ENCODE measurements at places on chromosomes 11 and 22.
A peak's percentile ranks its signal among the peaks of the same experiment; 100 is the strongest.

DNA sequence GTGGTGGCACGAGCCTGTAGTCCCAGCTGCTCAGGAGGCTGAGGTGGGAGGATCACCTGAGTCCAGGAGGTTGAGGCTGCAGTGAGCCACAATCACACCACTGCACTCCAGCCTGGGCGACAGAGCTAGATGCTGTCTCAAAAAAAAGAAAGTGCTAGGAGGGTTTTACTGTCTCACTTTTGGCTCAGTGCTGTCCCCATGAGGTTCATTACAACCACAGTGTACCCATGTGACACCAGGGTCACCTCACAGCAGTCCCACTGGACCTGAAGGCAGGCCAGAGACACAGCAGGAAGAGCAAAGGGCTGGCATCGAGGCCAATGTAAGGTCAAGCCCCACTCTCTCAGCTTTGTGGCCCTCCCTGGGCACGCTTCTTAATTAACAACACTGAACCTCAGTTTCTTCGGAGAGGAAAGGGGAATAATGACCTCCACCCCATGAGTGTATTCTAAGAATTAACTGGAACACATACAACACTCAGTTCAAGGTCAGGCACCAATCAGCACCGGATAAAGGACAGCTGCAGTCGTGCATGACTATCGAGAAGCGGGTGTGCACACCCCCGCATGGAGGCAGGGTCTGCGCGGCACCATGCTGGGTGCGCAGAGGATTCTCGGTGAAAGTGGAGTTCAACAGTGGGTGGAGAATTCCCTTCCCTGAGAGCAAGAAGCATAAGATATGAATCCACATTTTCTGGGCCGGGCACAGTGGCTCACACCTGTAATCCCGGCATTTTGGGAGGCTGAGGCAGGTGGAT, 30.9 kb upstream of the BAIAP2L2 start:
- DNase-seq, result no peak

- DNase-seq, result no peak
Measured at GRCh38 chr11:130839981-130840666, 76.2 kb downstream of the SNX19 start.

GRCh38 chr11:81002374-81002773, 1561.5 kb upstream of the TENM4 start:
- no peak for DNase-seq

- no peak for DNase-seq
Measured at GRCh38 chr11:58494101-58494500, 13.8 kb downstream of the OR5B21 start.

DNA sequence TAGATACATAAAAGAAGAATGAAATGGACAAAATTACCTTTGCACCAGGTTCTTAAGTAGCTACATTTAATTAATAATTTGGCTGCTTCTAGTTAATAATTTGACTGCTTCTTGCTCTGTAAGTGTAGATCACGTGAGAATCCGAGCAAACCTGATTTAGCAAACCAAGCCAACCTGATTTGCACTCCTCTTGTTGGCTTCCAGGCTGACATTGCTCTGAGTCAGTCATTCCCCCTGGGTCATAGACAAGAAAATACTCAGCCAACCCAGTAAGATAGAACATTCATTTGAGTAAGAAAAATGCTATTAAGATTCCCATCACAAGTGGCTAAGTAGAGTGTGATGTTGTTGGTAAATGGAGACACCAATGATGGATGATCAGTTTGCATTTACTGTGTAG, 304.1 kb downstream of the C11orf87 start:
- no peak for DNase-seq

GRCh38 chr11:104905271-104905670, 7.0 kb upstream of the CASP12 start:
- DNase-seq, result no peak

- DNase-seq, result no peak
Measured at GRCh38 chr22:17717708-17718107, 56.6 kb downstream of the BID start.

DNA sequence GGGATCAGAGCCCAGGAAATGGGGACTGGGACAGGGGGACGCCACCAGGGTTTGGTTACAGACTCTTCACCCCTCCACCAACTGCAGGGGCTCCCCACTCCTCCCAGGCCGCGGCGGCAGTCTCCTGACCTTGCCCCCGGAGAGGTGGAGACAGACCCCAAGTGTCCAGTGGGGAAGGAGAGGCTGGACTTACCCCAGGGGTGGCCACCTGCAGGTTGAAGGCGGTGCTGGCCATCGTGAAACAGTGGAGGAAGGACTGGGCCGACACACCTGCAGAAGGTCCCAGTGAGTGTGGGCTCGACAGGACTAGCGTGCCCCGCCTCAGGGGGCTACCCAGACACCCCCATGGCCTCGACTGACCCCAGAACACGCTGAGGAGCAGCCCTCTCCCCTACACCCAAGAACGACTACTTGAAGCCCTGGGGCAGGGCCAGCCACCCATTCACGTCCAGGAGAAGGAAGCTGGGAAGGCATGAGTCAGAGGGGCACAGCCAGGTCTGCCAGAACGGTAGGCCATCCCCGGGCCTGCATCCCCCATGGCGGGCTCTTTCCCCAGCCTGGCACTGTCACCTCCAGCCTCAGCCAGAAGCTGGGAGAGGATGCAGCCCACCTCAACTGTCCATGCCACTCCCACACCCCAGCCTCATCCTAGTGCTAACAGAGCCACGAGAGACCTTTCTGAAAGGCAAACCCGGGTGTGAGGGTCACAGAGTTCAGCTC, 2.3 kb downstream of the GATD1 start:
- no peak for DNase-seq

- no peak for DNase-seq
Measured at GRCh38 chr22:27196606-27197005, 539.2 kb downstream of the MIAT start.

DNA sequence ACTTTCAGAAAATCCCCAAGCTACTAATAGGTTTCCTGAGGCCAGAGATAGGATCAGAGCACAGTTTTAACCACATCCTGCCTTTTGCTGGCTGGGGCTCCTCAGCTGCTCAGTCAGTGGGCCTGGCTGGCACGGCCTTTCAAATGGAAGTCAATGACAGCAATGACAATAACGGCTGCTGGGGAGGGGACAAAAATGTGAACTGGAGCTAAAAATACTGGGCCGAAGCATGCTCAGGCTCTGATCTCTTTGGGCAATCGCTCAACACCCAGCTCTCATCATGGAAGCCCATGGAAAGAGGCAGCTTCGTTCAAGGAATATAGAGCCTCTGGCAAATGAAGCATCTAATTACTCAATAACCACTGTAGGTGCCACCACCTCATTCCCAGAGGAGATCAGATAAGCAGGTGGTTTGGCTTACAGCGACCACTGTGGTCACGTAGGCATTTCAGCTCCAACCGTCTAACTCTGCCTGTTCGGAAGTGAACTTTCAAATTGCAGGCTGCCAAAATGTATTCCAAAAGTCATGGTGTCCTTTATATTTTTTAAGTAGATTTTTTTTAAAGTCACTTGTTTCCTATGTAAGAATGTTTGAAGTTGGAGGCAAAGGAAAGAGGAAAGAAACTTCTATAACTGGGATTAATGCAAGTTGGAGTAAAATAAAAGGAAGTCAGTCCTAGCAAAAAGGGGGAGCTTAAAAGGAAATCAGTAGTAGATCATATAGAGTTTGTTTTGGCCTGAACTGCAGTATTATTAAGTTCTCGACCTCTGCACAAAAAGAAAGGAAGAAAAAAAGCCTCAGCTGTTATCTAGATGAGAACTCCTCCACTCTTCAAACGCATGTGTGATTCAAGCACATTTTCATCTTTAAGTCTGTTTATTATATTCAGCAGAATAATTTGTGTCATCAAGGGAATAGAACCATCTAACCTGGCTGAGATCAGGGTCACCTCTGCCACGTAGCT, 14.1 kb downstream of the WT1 start:
- no peak for DNase-seq

GRCh38 chr11:11309906-11310305, 43.1 kb downstream of the CSNK2A3 start:
- no peak for DNase-seq

DNA sequence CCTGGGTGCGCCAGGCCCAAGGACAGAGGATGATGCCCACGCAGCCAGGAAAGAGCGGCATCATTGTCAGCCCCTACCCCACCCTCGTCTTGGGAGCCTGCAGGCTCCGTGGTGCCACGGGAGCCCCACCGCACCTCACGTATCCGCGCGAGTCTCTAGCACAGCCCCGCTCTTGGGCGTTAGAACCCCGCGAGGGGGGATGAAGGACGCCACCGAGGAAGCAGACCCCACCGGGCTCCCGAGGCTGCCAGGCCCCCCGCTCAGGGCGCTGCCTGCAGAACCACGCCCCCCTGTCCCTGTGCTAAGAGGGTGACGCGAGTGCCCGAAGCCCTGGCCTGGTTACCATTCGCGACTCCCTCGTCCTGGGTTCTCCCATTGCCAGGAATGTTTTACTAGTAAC, 52.3 kb upstream of the MS4A8 start:
- no peak for DNase-seq

DNA sequence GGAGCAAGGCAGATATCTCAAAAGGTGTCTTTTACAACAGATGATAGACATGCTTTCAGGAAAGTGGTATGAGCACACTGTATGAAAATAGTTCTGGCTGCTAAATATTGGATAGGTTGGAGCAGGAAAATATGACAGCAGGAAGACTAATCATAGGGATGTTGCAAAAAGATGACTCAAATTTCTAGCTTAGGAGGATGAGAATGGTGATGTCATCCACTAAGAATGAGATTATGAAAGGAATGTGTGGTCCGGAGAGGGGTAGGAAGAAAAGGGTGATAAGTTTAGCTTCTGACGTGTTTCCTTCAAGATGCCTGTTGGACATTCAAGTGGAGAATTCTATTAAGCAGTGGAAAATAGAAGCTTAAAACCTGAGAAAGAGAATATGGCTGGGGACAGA, 46.4 kb downstream of the RCN1 start:
- DNase-seq, result no peak

GRCh38 chr11:83122766-83123165, 34.2 kb upstream of the PCF11 start:
- no peak for DNase-seq

- no peak for DNase-seq
Measured at GRCh38 chr11:10601837-10602236, 33.4 kb upstream of the LYVE1 start.

GRCh38 chr11:44701276-44701675, 25.5 kb upstream of the TSPAN18 start:
- no peak for DNase-seq

- no peak for DNase-seq
Measured at GRCh38 chr11:69910519-69911309, 91.5 kb upstream of the FGF3 start.

DNA sequence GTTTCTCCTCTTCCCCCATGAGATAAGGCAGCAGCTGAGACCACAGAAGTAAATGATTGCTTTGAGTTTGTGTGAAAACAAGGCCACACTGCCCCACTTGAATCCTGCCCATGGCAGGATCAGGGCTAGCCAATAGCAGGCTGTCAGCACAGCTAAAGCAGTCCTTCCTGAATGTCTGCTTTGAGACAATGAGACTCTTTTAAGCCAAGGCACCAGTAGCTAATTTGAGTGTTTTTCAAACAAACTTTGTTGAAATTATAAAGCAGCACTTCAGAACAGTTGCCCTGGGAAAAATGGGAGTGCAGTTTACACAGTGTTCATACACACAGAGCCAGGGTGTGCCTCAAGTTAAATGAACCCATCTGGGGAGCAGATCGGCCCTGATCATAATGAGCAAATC, 103.5 kb upstream of the OR5AK2 start:
- no peak for DNase-seq

DNA sequence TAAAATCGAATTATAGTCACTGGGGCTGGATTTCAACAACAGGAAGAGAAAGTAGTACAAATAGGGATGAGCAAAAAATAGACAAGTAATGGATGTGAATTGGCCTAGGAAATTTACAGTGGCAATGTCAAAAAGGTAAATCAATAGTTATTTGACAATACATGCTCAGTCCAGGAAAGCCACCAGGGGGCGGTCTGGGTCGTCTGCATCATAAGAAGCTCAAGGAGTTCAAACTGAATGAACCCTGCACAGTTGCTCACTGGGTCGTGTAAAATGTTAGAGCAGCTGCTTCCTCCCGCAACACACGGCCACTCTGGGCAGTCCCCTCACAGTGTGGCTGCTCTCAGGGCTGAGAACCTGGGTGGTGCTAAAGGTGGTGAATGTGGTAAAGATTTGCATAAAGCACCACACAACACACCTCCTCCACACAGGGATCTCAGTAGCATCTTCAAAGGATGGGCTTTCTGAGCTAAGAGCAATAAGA, 85.9 kb downstream of the ZNF280B start:
- DNase-seq, result peak; percentile 56

DNA sequence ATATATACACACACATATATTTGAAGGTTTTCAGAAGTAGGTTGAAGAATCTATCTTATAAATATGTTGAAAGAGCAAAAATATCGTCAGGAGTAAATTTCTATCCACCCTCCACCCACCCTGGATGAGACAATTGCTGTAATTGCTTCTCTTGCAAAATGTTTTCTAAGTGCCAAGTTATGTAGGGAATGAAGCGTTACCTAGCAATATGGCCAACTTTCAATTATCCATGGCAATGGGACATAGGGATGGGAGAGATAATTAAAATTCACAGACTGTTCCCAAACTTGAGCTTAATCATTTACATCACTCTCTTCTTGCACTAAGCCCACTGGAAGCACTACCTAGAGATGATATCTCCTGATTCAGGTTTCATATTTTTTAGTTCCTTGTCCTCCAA, 806.2 kb upstream of the RAG2 start:
- no peak for DNase-seq

- no peak for DNase-seq
Measured at GRCh38 chr11:66557733-66558326, 10.6 kb downstream of the CTSF start.

Measured in activated CD4-positive, alpha-beta T cell treated with anti-CD3 and anti-CD28 coated beads, Interleukin-2, amount 50 U/mL, for 24 hours (primary cell).